Activated CD4-positive, alpha-beta T cell treated with anti-CD3 and anti-CD28 coated beads, Interleukin-2, Interleukin-6, amounts not matched to agents 100 ng/mL and 50 ng/mL, durations not matched to agents 16 hours and 8 hours (primary cell): ENCODE measurements at places on chromosomes 3 and 15.

DNA sequence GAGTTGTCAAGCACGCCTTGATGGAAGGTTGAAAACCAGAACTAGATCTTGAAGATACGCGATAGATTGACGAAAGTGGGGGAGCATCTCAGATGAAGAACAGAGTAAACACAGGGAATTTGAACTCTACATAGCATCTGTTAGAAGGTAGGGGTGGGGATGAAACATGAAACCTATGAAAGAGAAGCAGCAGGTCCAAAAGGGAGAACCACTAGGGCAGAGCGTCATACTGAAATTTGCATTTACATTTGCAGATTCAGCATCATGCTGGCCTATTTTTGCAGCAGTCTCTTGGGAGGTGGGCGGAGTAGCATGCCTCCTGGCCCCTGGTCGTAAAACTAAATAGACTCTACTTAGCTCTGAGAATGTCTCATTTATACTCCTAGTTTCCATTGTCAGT is 46.1 kb upstream of the RASGRP1 start:
- DNase-seq, result peak; percentile 68

- DNase-seq, result no peak
These were observed 85.2 kb upstream of the TGFBR2 start for GRCh38 chr3:30521156-30521715.

DNA sequence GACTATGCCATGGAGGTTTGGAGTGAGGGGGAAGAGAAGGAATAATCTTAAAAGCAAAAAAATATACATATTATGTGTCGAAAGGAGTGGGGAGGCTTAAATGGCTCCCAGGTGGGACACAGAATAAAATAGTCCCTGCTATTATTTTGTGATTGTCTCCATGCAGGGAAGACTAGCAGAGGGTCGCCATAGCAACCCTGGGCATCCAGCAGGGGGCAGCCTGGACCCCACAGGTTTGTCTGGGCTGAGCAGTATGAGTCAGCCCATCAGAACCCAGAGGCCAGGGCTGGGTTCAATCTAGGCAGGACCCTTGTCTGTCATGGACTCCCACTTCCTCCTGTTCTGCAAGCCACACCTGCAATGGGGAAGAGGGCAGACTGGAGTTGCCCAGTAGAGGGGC is 17.6 kb upstream of the LINGO1 start:
- peak; percentile 20 for DNase-seq

DNA sequence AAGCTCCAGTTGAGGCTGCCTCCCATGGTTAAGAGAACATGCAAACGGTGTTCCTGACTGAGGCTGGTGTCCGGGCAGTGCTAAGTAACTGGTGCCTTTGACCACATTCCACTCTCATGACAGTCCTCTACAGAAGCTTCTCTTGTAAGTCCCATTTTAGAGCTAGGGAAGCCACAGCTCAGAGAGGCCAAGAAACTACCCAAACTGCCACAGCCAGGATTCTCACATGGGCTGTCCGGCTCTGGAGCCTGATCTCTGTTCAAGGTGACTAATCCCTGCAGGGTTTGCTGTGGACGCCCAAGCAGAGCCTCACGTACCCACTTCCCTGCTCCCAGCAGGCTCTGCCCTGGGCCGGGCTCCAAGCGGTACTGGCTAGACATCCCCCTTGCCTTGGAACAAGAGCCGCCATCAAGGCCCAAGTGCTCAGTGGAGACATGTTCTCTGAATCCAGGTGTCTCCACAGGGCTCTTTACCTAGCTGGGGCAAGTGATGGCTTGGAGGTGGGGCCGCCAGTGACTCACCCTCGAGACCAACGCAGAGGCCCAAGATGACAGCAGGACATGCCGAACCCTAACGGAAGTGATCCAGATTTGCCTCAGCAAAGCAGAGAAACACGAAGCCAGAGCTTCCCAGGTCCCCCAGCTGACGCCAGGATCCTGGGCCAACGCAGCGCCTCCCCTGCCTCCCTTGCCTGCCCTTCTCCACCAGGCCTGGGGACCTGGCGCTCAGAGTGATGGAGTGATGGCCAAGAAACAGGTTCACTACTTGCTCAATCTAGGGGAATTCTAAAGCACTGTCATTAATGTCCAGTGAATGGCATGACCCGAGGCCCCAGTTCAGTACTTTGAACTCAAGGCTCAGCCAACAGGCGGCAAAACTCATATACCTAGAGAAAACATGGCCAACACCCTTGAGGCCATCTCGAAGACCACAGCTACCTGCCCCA is 24.4 kb downstream of the KLHL25 start:
- DNase-seq, result no peak

GRCh38 chr3:13213911-13214846 is 140.9 kb upstream of the IQSEC1 start:
- DNase-seq, result no peak

- no peak for DNase-seq
These were observed 81.2 kb downstream of the ZNF621 start for GRCh38 chr3:40605960-40606359.

DNA sequence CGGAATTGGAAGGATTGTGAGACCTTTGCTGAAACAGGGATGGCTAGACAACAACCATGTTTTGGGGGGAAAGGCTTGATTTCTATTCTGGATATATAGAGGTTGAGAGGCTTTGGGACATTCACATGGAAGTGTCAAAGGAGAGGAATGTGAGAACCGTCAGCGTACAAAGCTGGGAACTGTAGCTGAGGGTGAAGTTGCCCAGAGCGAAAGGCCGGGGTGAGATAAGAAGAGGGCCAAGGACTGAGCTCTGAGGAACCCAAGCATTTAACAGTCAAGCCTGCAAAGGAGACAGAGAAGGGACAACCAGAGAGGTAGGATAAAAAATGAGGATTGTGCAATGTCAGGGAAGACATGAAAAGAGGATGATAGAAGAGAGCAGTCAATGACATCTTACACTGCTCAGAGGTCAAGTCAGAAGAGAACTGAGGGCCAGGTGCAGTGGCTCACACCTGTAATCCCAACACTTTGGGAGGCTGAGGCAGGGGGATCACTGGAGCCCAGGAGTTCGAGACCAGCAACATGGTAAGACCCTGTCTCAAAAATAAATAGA is 41.5 kb upstream of the RAF1 start:
- DNase-seq, result no peak

- DNase-seq, result no peak
These were observed 53.6 kb upstream of the SYN2 start for GRCh38 chr3:11950576-11950975.

- DNase-seq, result no peak
These were observed 427.9 kb downstream of the WDR72 start for GRCh38 chr15:53331328-53332190.

- DNase-seq, result peak; percentile 69
These were observed 99.3 kb downstream of the BDH1 start for GRCh38 chr3:197456261-197457091.

DNA sequence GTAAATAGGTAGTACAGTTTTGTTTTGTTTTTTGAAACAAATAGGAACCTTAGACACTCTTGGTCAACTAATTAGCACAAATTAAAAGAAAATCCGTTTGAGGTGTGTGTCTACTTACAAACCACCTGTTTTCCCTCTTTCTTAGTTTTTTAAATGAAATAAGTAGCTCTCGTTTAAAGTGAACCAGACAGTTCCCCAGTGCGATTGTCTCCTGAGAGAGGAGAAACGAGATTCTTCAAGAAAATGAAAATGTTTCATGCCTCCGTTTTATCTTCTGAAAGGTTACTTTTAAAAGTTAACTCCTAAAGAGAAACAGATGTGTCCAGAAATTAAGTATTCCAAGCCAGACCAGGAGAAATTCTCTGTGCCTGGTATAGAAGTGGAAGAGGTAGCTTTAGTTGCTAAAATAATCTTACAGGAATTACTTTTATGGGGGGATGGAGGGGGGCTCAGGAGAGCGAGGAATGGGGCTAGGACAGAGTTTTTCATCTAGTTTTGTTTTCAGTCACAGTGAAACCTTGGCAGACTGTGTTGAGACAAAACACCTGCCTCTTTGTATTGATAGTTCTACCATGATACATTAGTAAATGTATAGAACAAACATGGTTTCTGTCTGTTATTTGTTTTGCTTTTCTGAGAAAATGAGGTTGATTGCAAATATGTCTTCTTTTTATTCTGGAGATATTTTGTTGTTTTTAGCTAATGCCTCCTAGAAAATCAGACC is 155.1 kb upstream of the CNTN4 start:
- DNase-seq, result no peak

GRCh38 chr15:46709460-46710083 is 1007.7 kb upstream of the SEMA6D start:
- no peak for DNase-seq

DNA sequence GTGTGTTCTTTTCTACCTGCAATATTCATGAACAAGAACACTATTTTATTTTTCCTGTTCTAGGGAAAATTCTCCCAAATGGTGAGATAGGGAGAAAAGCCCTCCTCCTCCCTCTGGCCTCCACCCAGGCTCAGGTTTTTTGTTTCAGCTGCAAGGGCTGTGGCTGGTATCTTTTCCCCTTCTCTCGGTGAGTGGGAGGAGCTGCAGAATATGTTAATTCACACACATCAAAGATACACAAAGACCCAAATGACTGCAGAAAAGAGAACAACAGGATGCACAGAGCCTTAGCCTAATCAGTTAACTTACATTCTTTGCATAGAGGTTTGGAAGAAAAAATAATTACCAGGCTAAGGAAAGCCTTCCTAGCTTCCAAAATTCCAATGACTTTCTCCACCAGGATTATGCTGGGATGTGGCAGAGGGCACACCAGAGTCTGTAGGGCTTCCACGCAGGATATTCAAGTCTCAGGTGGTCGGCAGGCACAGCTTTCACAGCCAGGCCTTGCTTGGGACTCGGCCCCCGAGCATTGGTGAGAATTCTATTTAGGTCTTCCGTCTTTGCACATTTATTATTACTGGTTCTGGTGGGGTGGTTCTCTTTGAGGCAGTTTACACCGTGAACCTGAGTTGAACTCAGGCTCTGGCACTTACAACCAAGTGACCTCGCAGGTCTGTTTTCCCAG is 64.9 kb downstream of the ABHD5 start:
- DNase-seq, result no peak

- DNase-seq, result no peak
These were observed 9.0 kb downstream of the PPCDC start for GRCh38 chr15:75032395-75032794.

DNA sequence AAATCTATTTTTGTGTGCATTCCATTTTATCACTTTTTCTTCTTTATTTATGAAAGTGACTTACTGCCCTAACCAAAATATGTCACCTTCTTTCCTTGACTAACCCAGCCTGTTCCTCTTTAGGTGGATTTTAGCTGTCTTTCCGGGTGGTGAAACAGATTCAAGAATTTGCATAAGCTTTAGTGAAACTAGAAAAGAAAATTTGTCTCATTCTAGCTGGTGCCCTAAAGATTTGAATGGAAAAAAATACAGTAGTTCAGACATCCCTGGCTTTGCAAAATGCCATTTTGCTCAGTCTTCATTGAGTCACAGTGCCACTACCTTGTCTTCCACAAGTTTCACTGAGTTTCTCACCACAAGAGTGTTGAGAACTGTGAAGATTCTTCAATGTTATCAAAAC is 28.2 kb upstream of the CCDC50 start:
- no peak for DNase-seq

- DNase-seq, result no peak
These were observed 337.3 kb downstream of the FOXP1 start for GRCh38 chr3:71245971-71246880.

GRCh38 chr3:170589113-170589512 is 3.2 kb upstream of the SLC7A14 start:
- DNase-seq, result no peak

GRCh38 chr15:89363133-89363532 is 28.5 kb upstream of the POLG start:
- DNase-seq, result no peak

DNA sequence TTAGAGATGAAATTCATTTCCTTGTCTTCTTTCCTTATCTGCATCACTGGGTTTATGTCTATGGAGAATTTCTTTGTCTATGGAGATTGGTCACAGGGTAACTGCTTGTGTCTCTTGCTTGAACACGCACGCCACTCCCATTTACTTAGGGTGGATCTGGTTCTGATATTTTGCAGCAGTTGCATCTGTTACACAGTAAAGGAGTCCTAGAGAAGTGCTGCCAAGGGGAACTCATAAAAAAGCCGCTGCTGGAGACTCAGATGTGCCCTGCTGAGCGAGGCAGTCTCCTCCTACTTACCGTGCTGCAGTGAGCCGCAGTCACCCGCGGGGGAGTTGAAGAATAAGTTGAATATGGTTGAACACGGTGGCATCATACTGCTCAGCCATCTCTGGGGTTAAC is 105.2 kb upstream of the KLHL25 start:
- DNase-seq, result no peak

DNA sequence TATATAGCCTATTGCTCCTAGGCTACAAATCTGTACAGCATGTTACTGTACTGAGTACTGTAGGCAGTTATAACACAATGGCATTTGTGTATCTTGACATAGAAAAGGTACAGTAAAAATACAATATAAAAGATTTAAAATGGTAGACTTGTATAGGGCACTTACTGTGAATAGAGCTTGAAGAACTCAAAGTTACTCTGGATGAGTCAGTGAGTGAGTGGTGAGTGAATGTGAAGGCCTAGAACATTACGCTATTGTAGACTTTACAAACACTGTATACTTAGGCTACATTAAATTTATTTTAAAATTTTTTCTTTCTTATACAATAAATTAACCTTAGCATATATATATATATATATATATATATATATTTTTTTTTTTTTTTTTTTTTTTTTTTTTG is 140.0 kb upstream of the UBE2E1 start:
- DNase-seq, result no peak

DNA sequence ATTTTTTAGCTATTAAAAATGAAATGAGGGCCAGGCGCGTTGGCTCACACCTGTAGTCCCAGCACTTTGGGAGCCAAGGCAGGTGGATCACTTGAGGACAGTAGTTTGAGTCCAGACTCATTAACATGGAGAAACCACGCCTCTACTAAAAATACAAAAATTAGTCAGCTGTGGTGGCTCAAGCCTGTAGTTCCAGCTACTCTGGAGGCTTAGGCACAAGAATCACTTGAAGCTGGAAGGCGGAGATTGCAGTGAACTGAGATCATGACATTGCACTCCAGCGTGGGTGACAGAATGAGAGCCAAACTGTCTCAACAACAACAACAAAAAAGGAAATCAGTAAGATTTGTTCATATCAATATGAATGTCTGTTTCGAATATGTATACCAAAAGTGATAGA is 517.1 kb downstream of the ROBO1 start:
- no peak for DNase-seq
